ENCODE measurements at places on chromosomes 7 and 10. TPM values are rescaled to one million over a fixed set of nuclear protein-coding genes. Genes with fewer than 3 reads are reported as not detected.

DNA sequence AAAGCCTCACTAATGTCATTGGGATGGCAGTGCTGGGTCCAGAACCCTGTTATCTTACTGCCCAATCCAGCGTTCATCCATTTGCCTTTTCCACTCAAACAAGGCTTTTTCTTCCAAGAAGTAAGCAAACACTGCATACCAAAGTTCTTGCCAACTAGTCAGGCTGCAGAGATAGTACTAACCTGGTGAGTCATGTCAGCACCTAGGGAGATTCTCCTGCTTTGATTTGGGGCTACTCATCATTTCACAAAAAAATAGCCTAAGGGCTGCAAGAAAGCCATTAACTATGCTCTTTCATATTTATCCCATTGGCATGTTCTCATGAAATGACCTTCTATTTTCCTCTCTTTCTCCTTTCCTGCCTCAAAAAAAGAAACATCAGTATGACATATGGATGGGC is 142.6 kb downstream of the TWIST1 start:
- DNase-seq: peak; percentile 50

GRCh38 chr10:86709396-86710185 is 41.3 kb downstream of the LDB3 start:
- no peak for DNase-seq

DNA sequence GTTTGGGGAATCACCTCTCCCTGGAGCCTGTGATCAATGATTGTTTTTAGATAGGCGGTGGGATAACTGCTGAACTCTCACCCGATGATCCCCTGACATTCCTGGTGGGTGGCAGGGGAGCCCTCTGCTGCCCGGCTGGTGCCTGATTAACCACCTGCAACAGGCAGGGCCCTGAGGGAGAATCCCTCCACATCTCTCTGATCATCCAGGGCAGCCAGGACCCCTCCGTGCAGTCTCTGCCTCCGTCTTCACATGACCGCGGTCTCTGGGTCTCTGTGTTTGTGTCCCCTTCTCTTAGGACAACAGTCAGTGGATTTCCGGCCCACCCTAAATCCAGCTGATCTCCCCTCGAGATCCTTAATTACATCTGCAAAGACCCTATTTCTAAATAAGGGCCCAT is 17.4 kb downstream of the CALML5 start:
- DNase-seq: no peak

GRCh38 chr7:11235491-11235890 is 261.8 kb downstream of the PHF14 start:
- no peak for DNase-seq

- DNase-seq: no peak
Measured at GRCh38 chr7:47197486-47197885, 384.4 kb downstream of the TNS3 start.

- DNase-seq: no peak
Measured at GRCh38 chr7:27955011-27955410, 215.0 kb downstream of the TAX1BP1 start.

DNA sequence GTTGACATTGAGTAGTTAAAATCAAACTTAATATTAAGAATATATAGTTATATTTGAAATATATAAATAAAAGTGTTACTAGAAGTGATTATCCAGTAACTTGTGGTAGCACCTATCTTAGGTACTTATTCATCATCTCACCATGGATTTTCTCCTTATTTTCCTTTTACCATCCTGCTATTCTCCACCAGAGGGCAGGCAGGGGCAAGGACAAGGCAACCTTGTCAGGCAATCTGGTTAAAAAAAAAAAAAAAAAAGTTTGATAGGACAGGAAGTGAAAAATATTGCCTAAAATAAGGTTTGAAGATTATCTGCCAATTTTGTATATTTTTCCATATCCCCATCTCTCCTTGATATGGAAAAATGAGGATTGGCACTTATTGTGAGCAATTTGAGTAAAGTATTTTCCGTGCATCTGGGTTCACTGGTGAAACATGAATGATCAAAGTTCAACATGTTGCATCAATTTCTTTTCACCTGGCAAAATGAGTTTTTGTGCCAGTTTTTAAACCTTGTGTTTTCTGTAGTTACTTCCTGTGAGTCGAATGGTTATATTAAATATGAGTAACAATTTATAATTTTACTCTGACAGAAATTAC is 256.7 kb downstream of the AGMO start:
- DNase-seq: peak; percentile 32

DNA sequence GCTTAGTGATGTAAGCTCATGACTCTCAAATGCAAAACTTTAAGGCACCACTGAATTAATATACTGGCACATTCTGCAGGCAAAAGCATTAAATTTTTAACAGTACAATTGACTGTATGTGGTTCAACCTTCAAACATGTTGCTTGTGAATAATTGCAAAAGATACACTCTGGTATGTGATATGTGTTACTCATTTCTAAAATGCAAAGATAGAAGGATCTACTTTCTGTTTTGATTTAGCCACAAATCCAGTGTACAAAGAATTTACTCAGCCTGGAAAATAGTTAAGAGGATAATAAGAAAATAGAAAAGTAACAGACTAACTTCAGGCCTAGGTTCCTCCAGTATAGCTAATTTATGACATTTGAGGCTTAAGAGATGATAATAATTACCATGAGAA is 66.6 kb upstream of the NOBOX start:
- no peak for DNase-seq

GRCh38 chr7:123305840-123306375 is 106.1 kb upstream of the SLC13A1 start:
- no peak for DNase-seq

DNA sequence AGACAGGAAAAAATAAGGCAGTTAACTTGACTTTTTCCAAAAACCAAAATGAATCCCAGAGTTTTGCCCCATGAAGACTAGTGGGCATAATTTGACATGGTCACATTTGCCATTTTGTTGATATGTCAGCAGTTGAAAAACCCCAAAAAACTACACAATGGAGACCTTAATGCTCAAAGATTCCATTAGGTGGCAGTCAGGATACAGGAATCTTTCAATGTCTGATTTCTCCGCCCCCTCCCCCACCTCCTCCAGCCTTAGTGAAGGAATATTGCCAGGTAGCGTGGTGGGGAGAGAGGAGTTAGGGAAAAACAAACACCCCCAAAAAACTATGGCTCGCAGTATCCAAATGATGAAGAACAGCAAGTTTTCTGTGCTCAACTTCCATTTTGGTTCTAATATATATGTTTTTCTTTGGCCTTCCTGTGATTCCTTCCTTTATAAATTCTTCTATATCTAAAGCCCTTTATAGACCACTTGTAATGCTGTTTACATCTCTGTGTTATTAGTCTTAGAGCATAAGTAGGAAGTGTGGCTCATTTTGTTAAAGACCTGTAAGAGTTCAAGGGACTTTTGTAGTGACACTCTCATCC is 6.7 kb upstream of the SMNDC1 start:
- DNase-seq: peak; percentile 10

DNA sequence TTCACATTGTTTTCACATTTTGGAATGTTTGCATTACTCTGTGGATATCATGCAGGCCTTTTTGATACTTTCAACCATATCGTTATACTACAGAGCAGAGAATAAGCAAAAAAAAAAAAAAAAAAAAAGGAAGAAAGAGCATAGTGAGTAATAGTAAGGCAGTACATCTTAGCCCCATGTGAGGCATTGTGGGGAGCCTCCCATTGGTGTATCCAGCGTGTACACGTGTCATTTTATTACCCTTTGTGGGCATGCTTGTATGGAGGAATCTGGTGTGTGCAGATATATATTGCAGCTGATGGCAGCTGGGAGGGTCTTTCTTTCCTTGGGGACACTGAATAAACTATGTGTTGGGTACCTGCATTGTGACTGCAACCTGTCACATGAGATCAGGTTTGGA is 19.6 kb downstream of the R3HCC1L start:
- no peak for DNase-seq

- no peak for DNase-seq
Measured at GRCh38 chr7:111390000-111390399, 172.3 kb downstream of the IMMP2L start.

DNA sequence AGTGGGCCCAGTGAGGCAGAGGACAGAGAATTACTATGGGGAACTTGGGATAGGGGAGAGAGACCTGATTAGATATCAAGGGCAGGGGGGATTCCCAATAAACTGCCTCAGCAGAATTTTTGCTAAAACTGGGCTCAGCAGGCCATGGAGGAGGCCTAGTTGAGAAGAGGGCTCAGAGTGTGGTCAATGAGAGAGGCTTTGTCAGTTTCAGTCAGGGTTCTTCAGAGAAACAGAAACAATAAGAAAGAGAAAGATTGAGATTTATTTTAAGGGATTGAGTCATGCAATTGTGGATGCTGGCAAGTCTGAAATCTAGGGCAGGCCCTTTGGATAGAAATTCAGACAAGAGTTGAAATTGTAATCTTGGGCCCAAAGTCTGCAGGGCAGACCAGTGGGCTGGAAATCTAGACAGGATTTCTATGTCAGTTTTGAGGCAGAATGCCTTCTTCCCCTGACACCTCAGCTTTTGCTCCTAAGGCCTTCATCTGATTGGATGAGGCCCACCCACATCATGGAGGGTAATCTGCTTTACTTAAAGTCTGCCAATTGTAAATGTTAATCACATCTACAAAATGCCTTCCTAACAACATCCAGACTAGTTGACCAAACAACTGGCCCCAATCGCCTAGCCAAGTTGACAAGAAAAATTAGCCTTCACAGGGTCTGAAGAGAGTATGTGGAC is 33.5 kb upstream of the CCSER2 start:
- DNase-seq: no peak

DNA sequence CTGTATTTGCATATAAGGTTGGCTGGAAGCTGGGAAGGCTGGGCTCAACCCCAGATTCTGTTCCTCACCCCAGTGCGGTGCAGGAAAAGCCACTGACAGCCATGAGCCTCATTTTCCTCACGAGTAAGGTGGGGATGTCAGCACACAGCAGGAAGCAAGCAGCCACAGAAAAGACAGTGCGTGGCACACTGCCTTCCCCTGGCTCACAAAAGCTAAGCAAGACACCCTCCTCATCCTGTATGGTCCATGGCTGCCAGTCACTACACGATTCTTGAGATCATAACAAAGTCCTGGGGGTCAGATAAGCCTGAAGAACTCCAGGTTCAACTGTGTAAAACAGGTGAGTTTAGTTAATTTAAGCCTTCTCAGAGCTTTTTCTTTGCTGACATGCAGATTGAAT is 28.9 kb upstream of the DDC start:
- no peak for DNase-seq

DNA sequence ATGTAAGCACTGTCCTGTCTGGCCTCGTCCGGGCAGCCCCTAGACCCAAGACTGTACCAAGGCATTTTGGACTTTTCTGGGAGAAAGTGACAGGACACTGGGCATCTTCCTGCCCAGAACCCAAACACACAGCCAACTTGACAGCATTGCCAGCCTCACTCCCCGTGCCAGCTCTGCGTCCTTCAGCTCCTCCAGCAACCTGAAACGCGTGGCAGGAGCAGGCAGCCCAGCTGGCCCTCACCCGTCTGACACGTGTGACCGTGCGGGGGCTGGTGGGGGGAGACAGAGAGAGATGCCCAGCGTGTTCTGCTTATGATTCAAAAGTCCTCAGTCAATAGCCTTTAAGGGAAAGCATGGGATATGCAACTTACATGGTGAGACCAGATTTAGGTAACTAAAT is 50.3 kb upstream of the SLC29A3 start:
- peak; percentile 59 for DNase-seq

GRCh38 chr7:145696071-145696470 is 420.5 kb upstream of the CNTNAP2 start:
- DNase-seq: no peak

GRCh38 chr7:154743206-154743605 is 259.7 kb downstream of the PAXIP1 start:
- DNase-seq: no peak

DNA sequence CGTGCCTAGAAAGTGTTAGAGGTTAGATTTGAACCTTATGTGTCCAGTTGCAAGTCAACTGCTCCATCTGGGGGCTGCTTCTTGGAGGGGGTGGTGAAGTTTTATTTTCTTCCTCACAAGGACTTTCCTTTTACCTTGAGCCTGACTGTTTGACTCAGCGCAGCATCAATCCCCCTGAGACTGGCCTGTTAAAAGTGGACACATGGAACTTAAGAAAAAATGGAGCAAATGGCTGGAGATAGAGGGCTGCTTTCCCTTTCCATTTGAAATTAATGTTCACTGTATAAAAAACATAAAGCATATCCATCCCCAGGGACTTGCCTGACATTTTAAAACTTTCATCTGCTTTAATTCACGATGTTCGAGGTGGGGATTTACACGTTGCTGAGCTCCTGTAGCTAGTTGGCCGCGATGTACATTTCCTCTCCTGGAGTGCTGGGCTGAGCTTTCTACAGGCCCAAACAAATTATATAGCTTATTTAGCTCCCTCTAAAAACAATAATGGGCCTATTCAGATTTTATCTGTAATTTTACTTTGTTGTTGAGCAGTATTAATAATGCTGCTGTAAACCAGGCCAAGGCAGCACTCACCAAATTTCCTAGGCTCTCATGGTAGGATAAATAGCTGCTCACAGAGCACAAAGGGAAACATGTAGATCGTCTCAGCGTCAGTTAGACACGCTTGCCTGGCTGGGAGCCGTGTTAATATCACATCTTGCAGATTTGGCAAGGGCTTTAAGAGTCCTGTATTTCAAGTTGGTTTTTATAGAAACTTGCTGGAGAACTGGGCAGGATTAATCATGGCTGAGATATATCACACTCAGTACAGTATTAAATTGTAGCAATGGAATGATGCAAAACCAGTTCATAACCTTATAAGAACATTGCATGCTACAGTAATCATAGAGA is 251.5 kb downstream of the LRMDA start:
- DNase-seq: no peak

DNA sequence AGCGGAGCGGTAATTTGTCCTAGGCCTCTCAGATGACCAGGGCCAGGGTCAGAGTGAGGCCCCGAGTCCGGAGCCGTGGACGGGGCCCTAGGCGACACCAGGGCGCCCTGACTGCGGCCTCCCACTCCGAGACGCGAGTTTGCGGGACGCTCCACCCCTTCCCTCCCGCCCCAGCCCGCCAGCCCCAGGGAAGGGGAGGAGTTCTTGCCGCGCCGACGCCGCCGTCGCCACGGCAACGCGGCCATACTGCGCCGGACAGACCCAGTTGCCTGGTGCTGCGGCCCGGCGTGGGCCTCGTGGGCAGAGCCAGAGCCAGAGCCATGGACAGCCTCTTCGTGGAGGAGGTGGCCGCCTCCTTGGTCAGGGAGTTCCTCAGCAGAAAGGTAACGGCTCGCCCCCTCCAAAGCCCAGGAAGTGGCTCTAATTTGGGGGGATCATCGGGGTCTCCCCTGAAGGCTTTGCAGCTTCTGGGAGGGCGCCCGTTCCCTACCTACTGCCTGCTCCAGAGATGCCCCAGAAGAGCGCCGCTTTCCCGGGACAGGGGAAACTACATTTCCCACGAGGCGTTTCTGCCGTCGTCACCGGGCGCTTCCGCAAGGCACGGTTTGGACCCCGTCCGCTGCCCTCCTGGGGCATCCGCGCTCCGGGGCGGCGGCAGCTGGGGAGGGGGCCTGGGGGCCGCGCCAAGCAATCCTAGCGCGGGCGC is at the start of gene MINDY4:
TSS of gene MINDY4 (plus strand) at position 244 of the 706 bp plus-strand sequence. CDS start at position 321, 77 bp downstream.
- peak; percentile 57 for DNase-seq

- DNase-seq: no peak
Measured at GRCh38 chr7:95546647-95547046, 49.7 kb downstream of the PDK4 start.

Gene TRIM50
- total RNA-seq: not detected

Gene ITIH5
- not detected for total RNA-seq

Gene EZH2
- 19.4 TPM for total RNA-seq

Gene GALNT17
- total RNA-seq: 0.03 TPM

Gene ZCWPW1
- 5.1 TPM for total RNA-seq

Gene ABCC2
- 0.72 TPM for total RNA-seq

Gene NEBL
- 0.07 TPM for total RNA-seq

Gene INA
- total RNA-seq: not detected

Gene DGKI
- total RNA-seq: 0.12 TPM

Gene VWA2
- not detected for total RNA-seq

Gene VSTM4
- 1.7 TPM for total RNA-seq

Measured in MG63 (cell line).